ENCODE measurements at places on chromosomes 1 and 21. TPM values are rescaled to one million over a fixed set of nuclear protein-coding genes. Genes with fewer than 3 reads are reported as not detected.

DNA sequence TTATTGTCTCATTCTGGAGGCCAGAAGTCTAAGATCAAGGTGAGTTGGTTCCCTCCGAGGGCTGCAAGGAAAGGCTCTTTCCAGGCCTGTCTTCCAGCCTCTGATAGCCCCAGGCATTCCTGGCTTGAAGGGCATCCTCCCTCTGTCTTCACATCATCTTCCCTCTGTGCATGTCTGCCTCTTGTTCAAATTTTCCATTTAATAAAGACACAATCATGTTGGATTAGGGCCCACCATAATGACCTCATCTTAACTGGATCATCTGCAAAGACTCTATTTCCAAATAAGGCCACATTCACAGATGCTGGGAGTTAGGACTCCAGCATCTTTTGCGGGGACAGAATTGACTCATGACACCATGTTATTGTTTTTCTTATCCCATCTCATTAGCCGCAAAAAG is 24.5 kb downstream of the HUNK start:
- no peak for DNase-seq

DNA sequence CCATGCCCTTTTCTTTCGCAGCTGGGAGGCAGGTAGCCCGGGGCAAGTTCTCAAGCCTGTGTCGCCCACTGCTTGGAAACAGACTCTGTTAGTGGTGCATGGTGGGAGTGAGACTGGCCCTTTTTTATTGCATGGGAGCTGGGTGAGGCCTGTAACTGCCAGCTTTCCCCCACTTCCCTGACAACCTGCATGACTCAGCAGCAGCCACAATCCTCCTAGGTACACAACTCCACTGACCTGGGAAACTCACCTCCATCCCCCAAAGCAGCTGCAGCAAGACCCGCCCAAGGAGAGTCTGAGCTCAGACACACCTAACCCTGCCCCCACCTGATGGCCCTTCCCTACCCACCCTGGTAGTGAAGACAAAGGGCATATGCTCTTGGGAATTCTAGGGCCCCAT is 25.8 kb downstream of the PIGP start:
- DNase-seq: no peak

DNA sequence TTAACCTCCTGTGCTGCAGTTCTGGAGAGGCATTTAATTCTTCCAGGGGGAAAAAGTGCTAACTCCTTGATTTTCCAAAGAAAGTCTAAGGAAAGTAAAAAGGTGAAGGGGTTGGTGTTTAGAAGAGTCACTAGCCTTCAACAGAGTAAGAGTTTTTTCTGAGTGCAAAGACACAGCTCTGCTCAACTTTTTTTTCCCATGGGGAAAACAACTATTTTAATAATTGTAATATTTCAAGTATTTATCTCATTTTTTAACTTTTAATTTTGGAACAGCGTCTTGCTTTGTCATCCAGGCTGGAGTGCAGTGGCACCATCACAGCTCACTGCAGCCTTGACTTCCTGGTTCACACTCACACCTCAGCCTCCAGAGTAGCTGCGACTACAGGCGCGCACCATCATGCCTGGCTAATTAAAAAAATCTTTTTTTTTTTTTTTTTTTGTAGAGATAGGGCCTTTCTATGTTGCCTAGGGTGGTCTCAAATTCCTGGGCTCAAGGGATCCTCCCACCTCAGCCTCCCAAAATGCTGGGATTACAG is 202.6 kb downstream of the APP start:
- DNase-seq: no peak

GRCh38 chr1:51061231-51061918 is 40.7 kb upstream of the C1orf185 start:
- DNase-seq: no peak

The ARHGEF19 gene
- polyA plus RNA-seq: 16.7 TPM

GRCh38 chr21:42340187-42341050 is 10.4 kb downstream of the TFF2 start:
- no peak for DNase-seq

GRCh38 chr1:164718821-164719220 is 159.8 kb downstream of the PBX1 start:
- no peak for DNase-seq
